Kidney capillary endothelial cell (primary cell): ENCODE measurements at places on chromosomes 7 and 10.

GRCh38 chr7:41630741-41631140 is 72.1 kb downstream of the INHBA start:
- no peak for DNase-seq

- DNase-seq: no peak
These were observed 630.3 kb upstream of the POT1 start for GRCh38 chr7:125559921-125560320.

- DNase-seq: no peak
These were observed 57.2 kb downstream of the ENTPD1 start for GRCh38 chr10:95813054-95813685.

GRCh38 chr10:6473901-6474370 is 106.1 kb downstream of the PRKCQ start:
- DNase-seq: peak; percentile 16

DNA sequence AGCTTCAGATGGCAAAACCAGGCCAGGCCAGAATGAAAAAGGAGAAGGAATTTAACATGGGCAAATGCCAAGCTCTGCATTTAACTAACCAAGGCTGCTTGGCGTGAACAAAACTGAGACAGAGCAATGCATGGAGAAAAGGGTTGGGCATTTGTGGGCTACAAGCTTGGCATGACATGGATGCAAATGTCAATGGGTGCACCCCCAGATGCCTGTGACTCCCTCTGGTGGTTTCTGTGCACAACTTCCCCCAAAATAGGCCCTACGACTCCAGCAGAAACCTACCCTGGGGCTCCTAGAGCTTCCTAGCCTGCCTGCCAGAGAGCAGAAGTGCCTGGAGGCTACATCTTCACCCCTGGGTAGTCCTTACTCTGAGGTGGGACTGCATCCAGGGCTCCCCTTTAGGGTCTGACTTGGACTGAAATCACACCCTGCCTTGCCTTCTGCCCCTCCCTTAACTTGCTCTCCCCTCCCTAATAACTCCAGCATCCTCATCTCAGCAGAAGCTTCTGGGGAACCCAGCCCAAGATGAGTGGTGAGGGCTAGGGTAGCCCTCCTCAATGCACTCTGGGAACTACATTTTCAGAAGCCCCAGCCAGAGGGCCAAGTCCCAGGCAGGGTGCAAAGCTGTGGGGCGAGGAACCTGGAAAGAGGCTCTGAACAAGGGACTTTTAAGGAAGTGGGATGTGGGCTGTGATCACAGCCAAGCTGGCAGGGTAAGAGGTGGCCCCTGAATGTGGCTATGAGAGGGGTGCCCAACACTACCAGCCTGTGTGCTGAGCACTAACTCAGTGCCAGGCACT is 11.3 kb downstream of the GPRIN2 start:
- no peak for DNase-seq

- no peak for DNase-seq
These were observed 19.6 kb downstream of the DPYSL4 start for GRCh38 chr10:132206377-132206745.

- DNase-seq: no peak
These were observed 7.8 kb upstream of the PPP2R2D start for GRCh38 chr10:131892806-131893675.
